ENCODE measurements at places on chromosomes 11 and 22.

DNA sequence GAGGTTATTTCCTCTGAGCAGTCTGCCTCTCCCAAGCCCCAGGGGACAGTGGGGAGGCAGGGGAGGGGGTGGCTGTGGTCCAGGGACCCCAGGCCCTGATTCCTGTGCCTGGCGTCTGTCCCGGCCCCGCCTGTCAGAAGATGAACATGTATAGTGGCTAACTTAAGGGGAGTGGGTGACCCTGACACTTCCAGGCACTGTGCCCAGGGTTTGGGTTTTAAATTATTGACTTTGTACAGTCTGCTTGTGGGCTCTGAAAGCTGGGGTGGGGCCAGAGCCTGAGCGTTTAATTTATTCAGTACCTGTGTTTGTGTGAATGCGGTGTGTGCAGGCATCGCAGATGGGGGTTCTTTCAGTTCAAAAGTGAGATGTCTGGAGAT lies 3.1 kb downstream of the PIM3 start:
- peak; percentile 29 for DNase-seq

DNA sequence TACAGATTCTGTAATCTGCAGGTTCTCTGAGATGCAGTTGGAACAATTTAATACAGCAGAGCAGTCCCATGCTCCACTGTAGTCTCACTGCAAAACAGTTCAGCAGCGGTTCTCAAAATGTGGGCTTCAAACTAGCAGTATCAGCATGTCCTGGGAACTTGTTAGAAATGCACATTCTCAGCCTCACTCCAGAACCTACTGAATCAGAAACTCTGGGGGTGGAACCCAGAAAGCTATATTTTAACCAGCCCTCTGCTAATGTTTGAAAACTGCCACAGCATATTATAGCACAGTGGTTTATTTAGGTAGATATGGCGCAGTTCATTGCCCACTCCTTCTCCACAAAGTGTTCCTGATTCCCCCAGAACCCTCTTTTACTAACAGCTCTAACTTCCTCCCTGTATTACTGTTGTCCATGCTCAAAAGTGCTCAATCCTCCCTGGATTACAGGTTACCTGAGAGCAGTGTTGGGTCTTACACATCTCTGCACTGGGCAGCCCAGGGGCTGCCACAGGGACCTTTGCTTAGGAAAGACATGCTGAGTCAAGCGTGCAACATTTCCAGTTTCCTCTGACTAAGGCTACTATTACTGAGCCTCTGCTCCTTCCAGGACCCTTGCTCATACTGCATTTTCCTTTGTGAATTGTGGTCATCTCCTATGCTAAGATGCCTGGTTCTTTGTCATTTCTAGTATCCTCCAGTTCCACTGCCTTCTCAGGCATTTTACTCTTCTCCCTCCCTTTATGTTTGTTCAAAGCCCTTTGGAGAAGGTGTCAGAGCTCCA lies 7.7 kb upstream of the DGAT2 start:
- no peak for DNase-seq

DNA sequence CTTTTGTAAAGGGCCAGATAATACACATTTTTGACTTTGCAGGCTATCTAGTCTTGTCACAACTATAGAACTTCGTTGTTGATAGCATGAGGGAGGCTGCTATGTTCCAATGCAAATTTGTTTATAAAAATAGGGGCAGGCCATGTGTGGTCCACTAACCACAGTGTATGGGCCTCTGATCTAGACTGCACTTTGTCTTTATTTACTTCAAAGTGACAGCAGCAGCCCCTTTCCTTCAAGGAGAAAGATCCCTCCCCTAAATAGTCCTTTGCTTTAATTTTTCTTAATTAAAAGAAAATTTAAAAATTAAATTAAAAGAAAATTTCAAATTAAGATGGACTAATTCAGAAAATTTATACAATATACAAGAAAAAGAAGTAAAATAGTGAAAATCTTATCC lies 49.5 kb upstream of the OR9Q1 start:
- no peak for DNase-seq

GRCh38 chr22:30314915-30315314 lies 11.8 kb downstream of the TBC1D10A start:
- no peak for DNase-seq

DNA sequence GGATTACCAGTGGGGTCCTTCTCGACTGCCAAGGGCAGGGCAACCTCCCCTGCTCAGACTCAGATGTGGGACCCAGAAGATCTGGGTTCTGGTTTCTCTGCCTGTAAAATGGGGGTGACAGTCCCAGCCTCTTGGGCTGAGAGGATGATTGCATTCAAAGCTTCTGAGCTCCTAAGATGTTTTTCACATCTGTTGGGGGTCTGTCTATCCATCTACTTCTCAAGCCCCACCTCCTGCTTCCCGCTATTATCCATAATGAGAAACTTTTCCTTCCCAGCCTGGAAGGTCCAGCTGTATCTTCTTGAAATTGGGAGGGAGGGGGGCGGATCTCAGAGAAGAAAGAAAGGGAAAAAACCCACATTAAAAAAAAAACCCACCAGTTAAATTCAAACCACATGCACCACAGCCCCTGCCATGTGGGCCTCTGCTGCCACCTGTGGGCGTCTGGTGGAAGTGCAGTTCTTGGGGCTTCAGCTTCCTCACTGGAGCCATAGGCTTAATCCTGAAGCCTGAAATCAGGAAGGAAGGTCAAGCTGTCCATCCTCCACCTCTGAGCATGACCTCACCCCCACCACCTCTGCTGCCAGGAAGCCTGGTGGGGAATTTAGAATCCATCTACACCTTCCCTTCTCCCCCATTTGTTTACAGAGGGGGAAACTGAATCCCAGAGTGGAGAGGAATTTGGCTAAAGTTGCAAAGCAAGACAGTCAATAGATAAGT lies 27.3 kb downstream of the ARHGEF17 start:
- DNase-seq: peak; percentile 82

- no peak for DNase-seq
Measured at GRCh38 chr11:102521121-102521520, 9.4 kb downstream of the MMP7 start.

GRCh38 chr11:132094598-132094997 lies 724.2 kb downstream of the NTM start:
- no peak for DNase-seq

- no peak for DNase-seq
Measured at GRCh38 chr11:8103909-8104308, 22.9 kb downstream of the TUB start.

DNA sequence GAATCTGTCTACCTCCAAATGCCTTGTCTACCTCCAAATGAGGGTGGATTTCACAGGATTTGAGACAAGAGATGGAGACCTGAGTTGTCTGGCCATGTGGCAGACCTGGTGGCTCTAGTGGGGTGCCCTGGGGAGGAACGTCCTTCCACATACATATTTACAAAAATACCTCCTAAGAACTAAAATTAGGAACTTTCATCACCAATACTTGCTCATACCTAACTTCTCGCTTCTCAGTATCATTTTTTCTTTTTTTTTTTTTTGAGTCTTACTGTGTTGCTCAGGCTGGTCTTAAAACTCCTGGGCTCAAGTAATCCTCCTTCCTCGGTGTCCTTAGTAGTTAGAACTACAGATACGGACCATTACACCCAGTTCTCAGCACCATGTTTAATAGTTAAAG lies 117.9 kb downstream of the MED15 start:
- no peak for DNase-seq

DNA sequence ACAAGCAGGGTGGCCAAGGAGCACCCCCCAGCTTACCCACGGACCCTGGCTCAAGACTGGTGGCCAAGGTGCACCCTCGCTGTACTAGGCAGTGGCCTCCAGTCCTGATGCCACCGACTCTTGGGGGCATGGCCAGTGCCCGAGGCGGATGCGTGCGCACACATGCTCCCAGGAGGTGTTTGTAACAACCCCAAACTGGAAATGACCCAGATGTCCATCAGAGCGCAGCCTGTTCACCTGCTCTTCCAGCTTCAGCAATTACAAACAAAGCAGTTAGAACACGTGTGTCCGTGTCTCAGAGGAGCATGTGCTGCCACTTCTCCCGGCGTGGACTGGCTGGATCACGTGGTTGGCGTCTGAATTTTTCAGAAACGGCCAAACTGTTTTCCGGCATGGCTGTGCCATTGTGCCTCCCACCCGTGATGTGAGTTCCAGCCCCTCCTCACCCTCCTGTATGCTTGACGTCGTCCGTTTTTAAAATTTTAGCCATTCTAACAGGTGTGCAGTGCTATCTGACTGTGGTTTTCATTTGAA lies 7.1 kb upstream of the MUC6 start:
- no peak for DNase-seq

DNA sequence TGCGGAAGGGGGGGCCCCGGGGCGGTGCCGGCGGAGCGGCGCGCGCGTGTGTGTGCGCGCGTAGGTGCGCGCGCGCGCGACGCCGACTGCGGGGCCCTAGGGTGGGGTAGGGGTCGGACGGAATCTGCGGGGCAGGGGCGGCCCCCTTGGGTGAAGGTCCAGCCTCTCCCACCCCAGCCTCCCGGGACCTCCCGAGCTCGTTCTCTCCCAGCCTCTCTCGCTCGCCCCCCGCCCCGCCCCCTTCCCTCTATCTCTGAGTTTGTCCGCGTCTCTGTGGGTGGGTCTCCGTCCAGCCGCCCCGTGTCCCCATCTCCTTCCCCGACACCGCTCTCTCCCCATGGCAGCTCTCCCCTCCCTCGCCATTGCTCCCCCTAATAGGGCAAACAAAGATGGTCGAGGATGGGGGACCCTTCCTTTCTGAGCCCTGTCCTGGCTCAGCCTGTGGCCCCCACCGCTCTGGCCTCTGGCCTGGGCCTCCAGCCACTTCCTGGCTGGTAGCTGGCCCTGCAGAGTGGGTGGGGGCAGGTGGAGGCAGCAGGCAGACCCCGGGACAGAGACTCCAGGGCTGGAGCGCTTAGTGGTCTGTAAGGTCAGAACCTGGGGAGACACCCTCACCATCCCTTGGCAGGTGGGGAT lies 33.0 kb upstream of the PRR5 start:
- DNase-seq: no peak
